ENCODE measurements at places on chromosomes 6 and 20. TPM values are rescaled to one million over a fixed set of nuclear protein-coding genes. Genes with fewer than 3 reads are reported as not detected.

Gene SHLD1
- 3.9 TPM for total RNA-seq

Gene CGAS
- 11.3 TPM for total RNA-seq

Gene AVP
- total RNA-seq = not detected

Gene EMILIN3
- not detected for total RNA-seq

Gene CGA
- total RNA-seq = not detected

Gene B3GALT4
- 1.2 TPM for total RNA-seq

Gene GRM4
- total RNA-seq = not detected

Gene SIRPG
- not detected for total RNA-seq

Measured in thoracic aorta endothelial cell (primary cell).